CD4-positive, alpha-beta T cell treated with Interleukin-15 for 1 hour (primary cell): ENCODE measurements at places on chromosomes 3 and 15.

- DNase-seq: peak; percentile 29
These were observed 489 bp downstream of the CSPG5 start for GRCh38 chr3:47578119-47578632.

DNA sequence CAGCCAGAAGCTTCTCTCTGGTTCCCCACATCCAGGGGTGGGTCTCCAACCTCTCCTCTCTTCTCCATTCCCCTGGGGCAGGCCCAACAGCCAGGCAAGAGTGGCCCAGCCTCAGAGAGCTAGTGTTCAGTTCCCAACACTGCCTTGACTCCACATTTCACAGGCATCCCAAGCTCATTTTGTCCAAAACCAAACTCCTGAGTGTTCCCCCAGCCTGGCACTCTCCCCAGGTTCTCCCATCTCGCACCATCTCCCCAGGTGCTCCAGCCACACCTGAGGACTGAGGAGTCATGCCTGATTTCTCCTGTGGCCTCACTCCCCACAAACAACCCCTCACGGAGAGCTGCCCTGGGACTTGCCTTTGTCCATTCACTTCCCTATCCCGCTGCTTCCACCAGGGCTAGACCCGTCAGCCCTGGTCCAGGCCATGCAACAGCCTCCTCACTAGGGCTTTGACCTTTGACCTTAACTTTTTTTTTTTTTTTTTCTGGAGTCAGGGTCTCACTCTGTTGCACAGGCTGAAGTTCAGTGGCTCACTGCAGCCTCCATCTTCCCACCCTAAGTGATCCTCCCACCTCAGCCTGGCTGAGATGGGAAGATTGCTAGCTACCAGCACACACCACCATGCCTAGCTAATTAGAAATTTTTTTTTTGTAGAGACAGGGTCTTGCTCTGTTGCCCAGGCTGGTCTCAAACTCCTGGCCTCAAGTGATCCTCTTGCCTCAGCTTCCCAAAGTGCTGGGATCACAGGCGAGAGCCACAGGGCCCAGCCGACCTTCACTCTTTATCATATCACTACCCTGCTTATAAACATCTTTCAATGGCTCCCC lies 3.9 kb upstream of the CSK start:
- DNase-seq: no peak

GRCh38 chr3:99505646-99506269 lies 132.6 kb upstream of the COL8A1 start:
- peak; percentile 67 for DNase-seq

- no peak for DNase-seq
These were observed 156.2 kb upstream of the TP63 start for GRCh38 chr3:189474944-189475343.

DNA sequence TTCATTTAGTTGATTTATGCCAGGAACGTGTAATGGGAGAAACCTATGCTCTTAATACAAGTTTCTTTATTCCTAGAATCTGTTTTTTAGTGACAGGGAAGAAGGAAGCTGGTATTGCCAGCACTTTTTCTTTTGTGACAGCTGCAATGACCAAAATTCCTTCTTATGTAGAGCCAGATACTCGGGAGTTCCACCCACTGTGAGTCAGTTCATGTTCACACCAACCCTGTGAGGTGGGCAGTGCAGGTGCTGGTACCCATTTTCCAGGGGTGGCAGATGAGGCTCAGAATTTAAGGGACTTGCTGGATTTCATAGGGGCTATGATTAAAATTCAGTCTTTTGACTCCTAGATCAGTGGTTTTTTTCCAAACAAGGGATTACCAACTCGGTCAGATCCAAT lies 34.7 kb downstream of the OXNAD1 start:
- DNase-seq: no peak

GRCh38 chr3:141441381-141442364 lies 45.2 kb upstream of the RASA2 start:
- DNase-seq: peak; percentile 76

- no peak for DNase-seq
These were observed at the start of gene GPR87 for GRCh38 chr3:151316267-151316991. TSS of gene GPR87 (minus strand) at chr3:151316820. CDS start at chr3:151300100, 16,720 bp downstream.

- DNase-seq: no peak
These were observed 2.3 kb downstream of the EIF2AK4 start for GRCh38 chr15:39936187-39936586.

DNA sequence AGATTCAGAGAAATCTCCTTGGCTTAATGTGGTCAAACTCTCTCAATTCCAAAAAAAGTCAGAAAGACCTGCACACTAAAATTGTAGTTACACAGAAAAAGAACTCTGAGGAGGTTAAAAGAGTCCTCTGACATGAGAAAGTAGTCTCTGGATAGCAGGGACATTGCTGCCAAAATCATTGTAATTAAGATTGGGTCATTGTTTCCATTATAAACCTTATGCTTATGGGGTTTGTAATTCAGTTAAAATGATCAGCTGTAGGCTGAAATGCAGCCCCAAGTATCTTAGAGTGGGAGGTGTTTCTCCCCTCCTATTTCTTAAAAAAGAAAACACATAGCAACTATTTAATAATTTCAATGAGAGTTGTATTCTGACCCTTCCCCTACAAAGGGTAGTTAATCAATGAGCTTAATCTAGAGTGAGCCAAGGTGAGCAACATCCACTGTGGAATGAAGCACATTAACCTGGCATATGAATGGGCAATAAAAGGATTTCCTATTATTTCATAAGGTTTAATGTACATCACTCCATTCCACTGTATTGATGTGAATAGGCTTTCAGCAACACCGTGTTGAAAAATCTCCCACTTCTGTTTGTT lies 406.9 kb downstream of the TIGIT start:
- no peak for DNase-seq

DNA sequence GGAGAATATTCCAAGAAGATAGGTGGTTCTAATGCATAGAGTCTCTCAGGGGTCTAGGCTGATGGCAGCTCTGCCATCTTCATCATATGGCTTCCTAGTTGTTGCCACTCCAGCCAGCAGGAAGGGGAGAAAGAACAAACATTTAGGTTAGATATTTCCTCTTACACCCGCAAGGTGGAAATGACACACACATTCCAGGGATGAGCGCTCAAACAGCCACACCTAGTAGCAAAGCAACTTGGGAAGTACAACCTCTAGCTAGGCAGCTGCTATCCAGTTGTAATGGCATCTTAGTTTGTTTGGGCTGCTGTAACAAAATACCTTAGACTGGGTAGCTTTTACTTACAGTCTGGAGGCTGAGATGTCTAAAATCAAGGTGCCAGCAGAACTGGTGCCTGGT lies 51.9 kb upstream of the ADAMTSL3 start:
- DNase-seq: no peak

GRCh38 chr3:67635257-67635656 lies 19.2 kb downstream of the SUCLG2 start:
- DNase-seq: no peak

DNA sequence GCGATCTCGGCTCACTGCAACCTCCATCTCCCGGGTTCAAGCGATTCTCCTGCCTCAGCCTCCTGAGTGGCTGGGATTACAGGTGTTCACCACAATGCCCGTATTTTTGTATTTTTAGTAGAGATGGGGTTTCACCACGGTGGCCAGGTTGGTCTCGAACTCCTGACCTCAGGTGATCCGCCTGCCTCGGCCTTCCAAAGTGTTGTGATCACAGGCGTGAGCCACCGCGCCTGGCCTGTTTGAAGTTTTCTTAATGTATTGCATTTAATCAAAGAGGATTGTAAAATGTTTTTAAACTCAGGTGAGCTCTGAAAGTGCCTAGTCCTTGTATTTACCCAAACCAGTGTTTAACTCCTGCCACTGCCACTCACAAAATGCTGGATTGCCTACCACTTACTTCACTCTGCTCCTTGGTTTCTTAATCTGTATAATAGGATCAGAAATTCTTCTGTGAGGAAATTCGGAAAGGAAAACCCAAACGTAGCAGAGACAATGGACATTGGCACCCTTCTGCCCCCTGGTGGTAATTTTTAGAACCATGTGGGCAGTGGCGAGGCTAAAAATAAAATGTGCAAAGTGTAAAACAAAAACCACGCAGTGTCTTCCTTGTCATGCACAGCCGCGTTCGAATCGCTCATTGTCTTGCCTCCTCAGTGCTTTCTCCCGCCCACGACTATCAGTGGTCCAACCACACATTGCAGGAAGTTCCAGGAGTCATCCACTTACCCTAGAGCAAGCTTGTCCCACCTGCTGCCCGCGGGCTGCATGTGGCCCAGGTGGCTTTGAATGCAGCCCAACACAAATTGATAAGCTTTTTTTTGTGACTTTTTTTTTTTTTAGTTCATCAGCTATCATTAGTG lies 27.3 kb downstream of the CEP19 start:
- peak; percentile 67 for DNase-seq

DNA sequence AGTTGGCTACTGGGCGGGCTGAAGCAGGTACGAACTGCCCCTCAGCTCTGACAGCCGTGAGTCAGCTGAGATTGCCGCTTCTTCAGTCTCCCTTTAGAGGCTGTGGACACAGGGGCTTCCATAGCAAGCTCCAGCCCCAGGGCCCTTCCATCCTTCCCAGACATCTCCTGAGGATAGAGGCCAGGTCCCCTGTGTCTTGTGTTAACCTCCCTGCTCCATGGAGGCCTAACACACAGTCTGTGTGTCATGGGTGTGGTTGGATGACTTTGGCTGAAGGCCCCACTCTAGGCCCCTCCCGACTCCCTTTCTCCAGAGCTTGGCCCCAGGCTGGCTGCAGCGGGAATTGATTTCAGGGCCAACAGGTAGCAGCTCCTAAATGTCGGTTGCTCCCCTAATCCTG lies 116.1 kb upstream of the TLE3 start:
- no peak for DNase-seq

GRCh38 chr3:55147856-55148720 lies 220.2 kb upstream of the LRTM1 start:
- no peak for DNase-seq

- no peak for DNase-seq
These were observed 453.4 kb upstream of the ROBO2 start for GRCh38 chr3:76586471-76586870.

DNA sequence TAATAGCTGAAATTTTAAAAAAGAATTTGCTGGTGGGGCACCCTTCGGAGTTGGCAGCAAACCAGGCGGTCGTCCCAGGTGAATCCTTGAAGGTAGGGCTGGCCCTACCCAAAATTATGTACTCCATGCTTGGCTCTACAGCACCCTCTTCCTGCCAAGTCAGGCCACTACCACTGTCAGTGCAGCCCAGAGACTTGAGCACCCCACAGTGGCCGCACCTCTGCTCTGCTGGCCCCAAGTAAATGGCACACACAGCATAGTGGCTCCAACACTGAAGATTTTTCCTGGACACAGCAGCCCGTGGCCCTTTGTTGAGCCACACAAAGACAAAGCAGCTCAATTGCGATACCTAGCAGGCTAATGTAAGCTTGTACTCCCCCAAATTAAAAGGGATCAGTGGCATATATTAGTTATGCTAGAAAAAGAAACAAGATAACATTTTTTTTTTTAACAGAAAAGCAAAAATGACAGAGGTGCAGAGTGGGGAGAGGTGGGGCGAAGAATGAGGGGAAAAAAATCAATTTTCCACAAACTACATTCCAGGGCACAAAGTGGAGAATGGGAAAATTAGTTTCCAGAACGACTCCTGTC lies 250.5 kb downstream of the UACA start:
- peak; percentile 72 for DNase-seq

GRCh38 chr3:71008350-71008935 lies 575.1 kb downstream of the FOXP1 start:
- no peak for DNase-seq

- no peak for DNase-seq
These were observed 22.7 kb downstream of the CRABP1 start for GRCh38 chr15:78362716-78363380.

DNA sequence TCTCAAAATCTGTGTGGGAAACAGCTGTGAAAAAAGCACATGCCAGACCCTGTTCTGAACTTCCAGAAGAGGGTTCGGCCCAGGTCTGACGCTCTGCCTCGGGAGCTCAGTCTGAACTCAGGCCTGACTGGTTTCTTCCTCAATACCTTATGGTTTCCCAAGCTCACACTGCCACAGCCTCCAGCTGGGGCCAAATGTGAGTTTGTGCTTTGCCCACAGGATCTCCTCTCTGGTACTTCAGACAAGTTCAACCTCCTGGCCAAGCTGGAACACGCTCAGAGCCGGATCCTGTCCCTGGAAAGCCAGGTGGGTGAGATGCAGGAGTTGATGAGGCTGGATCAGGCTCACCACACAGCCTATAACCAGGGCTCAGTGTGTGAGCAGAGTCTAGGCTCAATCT lies 33.8 kb downstream of the CYP11A1 start:
- no peak for DNase-seq

DNA sequence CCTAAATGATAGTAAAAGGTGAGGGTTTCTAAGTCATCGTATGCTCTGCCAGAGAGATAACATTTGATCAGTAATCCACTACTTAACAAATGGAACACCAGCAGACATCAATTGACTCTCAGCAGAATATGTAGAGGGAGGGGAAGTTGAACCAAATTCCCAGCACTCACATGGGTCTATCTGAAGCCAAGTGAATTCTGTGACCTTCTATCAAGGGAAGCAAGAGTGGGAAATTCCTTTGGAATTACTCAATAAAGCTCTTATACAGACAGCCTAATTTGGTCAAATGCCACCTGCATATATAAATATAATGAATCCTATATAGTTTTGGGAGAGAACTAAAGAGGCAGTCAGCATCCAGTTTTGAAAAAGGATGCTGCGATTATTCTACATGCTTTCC lies 15.8 kb upstream of the KCNMB2 start:
- DNase-seq: no peak

GRCh38 chr15:48631176-48631770 lies 14.2 kb downstream of the FBN1 start:
- DNase-seq: no peak

DNA sequence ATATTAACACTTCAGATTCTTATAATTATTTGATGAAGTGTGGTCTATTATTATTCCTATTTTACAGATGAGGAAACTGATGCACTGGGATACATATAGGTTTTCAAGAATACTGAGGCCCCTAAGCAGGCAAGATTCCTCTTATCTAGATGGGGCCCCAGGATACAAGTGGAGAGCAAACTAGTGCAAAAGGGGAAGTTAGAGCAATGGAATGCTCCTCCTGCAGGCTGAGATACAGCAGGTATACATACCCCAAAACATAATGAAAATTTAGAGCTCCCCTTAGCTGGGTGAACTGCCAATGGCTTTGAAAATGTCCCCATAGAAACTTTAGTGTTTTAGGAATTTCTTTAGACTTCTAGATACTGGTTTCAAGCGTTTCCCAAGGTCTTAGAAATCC lies 247.1 kb downstream of the CHST2 start:
- DNase-seq: no peak
